Effector memory CD8-positive, alpha-beta T cell (primary cell): ENCODE measurements at places on chromosomes 7 and 10.

DNA sequence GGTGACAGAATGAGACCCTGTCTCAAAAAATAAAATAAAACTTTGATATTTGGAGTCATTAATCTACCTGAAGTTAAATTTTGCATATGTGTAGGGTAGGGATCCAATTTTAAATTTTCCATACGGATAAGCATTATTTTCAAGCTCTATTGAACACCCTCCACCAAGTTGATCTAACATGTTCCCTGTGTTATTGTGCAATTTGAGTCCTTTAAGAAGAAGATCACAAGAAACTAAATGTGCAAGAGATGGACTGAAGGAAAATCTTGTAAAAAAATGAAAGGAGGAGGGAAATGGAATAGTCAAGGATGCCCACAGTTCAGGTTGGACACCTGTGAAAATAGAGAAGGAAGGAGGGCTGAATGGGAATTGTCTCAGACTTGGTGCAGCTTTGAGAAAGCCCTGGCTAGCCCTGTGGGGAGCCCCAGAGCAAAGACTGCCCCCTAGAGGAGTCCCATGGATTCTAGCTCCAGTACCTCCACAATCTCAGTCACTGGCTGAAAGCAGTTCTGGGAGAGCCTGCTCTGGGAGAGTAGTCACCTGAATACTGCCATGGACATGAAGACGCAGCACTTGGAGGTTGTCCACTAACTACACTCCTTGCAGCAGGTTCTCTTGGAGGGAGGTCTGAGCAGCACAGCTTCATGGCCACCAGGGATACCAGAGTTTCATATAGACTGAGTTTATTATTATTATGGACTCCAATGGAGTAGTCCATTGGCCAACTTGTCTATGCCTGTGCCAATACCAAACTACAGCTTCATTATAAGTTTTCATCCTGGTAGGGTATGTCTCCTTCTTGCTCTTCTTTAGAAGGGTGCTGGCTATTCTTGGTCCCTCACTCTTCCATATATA lies 5.7 kb upstream of the TIAL1 start:
- DNase-seq = peak; percentile 23

GRCh38 chr7:126215785-126216184 lies 1037.0 kb downstream of the GRM8 start:
- no peak for DNase-seq

DNA sequence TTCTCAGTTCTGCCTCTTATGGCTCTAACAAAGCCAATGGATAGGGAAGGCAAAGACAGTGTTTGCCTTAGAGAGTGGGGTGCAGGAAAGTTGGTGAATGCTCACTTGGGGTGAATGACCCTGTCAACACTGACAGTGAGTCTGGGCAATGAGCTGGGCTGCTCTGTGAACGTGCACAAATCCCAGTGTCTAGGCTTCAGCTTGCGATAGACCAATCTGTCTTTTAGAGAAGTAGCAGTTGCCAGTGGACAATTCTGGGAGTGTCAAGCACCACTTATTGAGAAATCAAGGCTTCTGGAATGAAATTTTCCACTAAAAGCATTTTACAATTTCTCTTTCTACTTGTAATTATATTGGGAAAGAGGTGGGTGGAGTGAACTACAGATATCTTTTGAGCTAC lies 141.4 kb downstream of the HERPUD2 start:
- DNase-seq = no peak

DNA sequence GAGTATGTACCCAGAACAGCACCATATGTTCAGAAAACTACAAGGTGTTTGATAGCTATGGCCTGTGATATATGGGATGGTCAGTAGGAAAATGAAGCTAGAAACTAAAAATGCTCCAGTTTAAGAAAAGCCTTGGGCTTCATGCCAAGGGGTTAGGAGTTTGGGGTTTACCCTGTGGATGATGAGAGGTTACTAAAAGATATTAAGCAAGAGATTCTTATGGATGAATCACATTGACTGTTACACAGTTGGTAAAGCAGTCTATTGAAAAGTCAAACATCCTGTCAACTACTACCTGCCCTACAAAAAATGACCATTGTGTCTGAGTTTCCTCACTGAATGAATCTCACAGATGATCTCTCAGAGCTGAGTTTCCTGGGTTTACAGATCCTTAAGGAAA lies 166.2 kb upstream of the INHBA start:
- DNase-seq = no peak

GRCh38 chr7:106085015-106085414 lies 27.1 kb downstream of the SYPL1 start:
- DNase-seq = no peak

DNA sequence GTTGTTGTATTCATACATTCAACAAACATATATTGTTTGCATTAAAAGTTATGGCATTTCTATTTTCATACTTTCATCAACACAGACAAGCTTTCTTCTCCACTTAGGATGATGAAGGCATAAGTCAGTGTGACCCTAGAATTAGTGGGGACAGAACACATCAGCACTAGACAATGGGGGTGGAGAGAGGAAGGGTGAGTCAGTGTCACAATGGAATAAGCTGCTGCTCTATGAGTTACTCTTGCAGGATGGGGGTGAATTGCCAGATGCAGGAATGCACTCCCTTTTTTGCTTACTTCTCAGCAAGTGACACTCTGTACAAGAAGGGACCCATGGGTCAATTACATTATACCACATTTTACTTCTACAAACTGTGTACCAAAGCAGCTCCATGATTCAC lies 74.0 kb downstream of the DGKI start:
- no peak for DNase-seq

DNA sequence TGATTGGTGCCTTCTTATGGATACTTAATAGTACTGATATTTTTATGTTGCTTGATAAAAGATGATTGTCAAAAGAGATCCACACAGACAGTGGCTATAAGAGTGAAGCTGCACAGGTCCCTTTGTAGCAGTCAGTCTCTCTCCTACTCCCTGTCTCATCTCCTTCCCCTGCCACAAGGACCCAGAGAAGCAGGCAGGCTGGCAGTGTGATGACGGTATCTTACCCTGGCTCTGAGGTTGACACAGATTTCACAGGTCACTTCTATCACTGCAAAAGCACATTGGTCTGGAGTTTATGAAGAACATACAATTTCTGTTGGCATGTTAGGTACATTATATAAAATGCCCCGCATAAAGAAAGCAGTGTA lies 64.4 kb upstream of the AHR start:
- peak; percentile 52 for DNase-seq

DNA sequence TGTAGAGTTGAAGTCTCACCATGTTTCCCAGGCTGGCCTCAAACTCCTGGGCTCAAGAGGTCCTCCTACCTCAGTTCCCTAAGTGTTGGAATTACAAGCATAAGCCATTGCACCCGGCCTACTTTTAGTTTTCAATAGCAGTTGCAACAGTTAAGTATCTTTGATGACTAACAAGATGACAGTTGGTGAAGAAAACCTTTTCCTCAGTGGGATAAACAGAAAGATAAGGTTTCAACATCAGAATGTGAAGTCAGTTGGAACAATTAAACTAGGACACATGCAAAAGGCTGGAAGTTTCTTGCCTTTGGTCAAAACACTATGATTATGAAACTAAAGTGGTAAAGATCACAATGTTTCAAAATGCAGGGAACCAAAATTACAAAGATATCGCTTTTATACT lies 169.2 kb downstream of the ZNF438 start:
- no peak for DNase-seq

DNA sequence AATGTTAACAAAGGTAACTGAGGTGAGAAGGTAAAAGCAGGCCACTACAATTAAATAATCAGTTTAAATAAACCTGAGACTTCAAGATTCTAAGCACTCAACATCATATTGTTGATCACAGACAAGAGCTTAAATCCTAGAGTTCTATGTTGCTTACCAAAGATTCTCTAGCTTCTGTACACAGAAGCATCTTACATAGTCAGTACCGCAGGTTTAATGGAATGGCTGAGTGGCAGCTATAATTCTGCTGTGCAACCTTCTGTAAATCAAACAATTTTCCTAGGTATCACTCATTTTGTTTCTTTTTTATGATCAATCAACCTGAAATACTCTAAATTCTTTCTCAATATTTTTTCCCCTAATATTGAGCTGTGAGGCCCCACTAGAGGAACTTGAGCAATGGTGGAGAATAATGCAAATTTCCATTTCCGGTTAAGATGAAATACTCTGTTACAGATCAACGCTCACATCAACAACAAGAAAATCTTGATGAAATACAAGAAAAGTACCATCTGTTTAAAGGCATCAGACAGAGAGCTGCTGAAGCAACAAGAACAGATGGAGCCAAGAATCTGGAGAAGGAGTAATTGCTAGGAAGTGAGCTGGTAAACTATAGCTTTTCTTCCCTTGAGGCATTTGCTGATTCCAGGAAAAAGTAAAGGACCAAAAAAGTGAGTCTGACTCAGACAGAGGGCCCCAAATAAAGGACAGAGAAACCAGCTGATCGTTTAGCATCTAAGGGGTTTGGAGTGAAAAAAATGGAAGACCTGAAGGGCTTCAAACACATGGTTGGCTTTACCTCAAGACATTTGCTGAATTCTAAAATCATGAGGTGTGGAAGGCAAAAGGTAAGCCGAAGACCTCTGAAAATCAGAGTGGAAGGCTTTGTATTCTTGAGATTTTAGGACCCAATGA lies 22.6 kb downstream of the PNPLA8 start:
- DNase-seq = no peak

- DNase-seq = no peak
Measured at GRCh38 chr10:71093531-71093930, 118.8 kb upstream of the UNC5B start.

GRCh38 chr10:20254078-20254477 lies 437.8 kb downstream of the PLXDC2 start:
- no peak for DNase-seq

DNA sequence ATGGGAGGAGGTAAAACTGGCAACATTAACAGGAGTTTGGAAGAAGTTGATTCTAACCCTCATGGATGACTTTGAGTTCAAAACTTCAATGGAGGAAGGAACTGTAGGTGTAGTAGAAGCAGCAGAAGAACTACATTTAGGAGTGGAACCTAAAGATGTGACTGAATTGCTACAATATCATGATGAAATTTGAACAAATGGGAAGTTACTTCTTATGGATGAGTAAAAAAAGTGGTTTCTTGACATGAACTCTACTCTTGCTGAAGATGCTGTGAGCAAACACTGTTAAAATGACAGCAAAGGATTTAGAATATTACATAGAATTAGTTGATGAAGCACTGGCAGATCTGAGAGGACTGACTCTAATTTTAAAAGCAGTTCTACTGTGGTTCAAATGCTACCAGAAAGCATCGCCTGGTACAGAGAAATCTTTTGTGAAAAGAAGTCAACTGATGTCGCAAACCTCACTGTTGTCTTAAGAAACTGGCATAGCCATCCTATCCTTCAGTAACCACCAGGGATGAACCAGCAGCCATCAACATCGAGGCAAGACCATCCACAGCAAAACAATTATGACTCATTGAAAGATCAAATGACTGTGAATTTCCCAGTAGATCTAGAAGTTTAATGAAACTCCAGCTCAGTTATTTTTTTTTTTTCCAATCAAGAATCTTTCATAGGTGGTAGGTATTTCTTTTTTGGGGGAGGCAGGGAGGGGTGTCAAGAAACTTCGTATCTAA lies 20.8 kb downstream of the BRAF start:
- DNase-seq = no peak
